ENCODE measurements at places on chromosomes 5 and 9.

GRCh38 chr5:66912787-66913186 lies 283.8 kb downstream of the CD180 start:
- no peak for DNase-seq

DNA sequence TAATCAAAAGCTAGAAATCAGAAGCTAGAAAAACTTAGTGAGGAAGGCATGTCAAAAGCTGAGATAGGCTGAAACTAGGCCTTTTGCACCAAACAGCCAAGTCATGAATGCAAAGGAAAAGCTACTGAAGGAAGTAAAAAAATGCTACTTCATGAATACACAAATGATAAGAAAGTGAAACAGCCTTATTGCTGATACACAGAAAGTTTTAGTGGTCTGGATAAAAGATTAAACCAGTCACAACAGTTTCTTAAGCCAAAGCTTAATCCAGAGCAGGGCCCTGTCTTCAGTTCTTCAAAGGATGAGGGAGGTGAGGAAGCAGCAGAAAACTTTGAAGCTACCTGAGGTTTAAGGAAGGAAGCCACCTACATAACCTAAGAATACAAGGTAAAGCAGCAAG lies 102.5 kb upstream of the SH3GL2 start:
- DNase-seq: no peak

DNA sequence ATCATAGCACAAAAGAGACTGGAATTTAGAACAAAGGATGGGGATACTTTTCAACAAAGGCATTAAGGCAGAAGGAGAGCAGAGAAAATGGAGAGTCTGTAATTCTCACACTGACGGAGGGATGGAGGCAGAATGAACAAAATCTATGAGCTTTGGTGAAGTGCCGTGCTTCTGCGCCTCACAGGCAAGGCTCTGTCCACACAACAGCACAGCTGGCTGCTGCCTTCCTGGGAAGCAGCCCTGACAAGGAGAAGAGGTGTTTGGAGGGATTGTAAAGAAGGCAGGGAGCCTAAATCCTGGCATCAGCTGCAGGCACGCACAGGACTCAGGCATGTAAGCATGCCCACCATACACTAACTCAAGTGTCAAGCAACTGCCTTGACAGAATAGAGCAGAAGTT lies 485.2 kb upstream of the KIF2A start:
- DNase-seq: no peak

DNA sequence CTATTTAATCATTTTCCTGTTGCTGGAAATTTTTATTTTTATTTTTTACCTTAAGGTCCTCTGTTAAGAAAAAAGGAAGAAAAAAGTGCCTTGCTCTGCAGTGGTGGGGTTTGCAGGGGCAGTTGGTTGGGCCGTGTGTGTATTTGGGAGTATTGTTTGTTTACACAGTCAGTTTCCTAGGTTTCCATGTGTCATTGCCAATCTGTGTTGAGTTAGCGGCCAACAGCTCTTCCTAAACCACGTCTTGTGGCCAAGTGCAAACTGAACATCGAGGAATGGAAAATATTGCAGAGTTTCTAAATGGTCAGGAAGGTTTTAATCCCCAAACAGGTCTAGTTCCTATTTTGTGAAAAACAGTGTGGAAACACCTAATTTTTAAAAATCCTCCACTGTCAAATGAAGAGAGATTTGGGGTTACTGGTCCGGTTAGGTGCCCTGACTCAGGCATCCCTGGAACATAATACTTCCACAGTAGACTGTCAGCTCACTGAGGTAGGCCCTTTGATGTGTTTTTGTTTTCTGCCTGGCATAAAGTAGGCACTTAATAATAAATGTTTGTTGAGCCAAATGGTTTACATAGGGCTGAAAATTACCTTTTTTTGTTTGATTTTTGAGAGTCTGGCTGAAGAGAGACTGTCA lies 37.0 kb downstream of the MAMDC2 start:
- DNase-seq: peak; percentile 50

DNA sequence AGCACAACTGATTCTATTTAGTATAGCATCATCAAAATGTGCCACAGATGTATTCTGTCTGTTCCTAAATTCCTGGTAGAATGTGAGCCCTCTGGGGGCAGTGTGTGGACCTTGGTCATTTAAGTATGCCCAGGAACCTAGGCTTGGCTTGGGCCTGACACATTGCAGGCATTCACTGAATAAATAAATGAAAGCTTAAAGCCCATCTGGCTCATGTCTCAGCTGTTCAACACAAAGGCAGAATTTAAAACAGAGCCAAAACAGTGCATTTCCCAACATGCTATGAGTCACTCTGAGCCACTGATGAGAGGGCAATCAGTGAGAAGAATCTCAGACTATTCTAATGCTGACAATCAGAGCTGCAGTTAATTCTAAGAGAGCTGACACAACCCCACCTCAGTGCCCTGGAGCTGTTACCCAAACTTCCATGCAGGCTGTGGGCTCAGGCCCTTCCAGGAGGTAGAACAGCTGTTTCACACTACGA lies 8.1 kb downstream of the FAM193B start:
- DNase-seq: no peak
